M059J (cell line): ENCODE measurements at places on chromosomes 12 and 14. TPM values are rescaled to one million over a fixed set of nuclear protein-coding genes. Genes with fewer than 3 reads are reported as not detected.

DNA sequence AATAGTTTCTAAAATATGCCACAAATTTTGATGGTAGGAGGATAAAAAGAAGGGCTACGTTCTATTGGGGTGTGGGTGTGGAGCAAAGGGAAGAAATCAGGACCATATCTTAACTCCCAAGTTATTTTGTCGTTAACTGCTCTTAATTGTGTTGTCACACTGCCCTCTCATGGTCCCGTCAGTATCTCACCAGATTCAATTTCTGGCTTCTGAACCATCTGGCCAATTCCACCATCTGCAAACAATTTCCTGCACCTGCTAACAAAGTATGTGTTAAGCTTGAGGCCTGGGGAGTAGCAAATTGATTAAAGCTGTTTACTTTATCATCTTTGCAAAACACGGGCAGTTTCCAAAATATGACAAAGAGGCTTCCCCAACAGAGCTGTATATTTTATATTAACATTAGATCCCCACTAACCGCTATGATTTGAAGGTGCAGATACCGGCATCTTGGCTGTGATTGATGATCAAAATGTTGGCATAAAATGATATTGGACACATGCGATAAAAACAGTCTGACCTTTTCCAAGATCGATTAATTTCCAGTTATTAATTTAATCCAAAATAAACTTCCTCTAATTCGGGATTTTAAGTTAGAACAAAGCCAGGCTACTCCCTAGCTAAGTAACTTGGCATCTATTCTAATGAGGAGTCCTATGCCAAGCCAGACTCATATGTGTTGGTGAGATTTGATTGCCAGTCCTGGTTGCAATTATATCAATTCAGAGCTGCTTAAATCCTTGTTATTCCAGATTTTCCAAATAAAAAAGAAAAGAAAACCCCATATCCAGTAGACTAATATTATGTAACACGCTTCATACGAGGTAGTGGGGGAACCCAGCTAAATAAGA is 6.9 kb upstream of the DNM1L start:
- DNase-seq: peak; percentile 60

- no peak for DNase-seq
Observed at GRCh38 chr12:51994959-51995358, 11.8 kb upstream of the TAMALIN start.

GRCh38 chr12:92108651-92109050 is 37.0 kb downstream of the BTG1 start:
- DNase-seq: peak; percentile 66

DNA sequence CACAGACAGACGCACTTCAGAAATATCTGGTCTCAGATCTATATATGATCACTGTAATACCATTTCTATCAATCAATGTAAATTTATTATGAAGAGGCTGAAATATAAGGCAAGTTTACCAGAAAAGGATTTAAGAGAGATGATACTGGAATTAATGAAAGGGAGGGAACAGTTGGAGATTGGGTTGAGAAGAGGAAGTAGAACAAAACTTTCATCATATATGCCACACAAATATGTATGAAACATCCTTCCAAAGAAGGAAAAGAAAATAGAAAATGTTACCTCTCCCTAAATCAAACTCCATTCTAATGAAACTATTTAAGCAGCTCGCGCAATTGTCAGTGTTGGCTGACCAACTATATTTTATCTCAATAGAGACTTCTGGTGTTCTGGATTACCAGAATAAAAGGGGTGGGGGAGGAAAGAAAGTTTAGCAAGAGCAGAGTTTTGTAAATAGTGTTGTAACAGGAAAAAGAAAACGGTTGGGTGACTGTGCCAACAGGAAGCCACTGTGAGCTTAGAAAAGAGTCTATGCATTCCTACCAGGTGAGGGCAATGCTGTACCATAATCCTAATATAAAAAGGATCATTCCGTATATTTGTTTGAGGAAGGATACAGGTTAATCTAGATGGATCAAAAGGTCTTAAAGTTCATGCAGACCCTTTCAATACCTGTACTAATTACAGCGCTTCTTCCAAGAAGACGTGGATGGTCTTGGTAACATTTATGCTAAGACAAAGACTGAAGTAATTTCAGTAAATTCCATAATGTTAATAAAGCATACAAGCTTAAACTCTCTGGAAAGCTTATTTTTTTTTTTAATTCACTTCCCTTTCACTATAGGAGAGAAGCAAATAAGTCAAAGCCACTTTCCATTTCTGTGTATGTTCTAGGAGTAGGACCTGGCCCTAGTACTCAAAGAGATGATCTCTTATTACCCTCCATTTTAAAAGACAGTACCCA is 14.5 kb upstream of the LLPH start:
- peak; percentile 67 for DNase-seq

GRCh38 chr12:3002646-3003045 is 43.4 kb downstream of the TEAD4 start:
- DNase-seq: no peak

GRCh38 chr12:85733984-85734383 is 102.2 kb downstream of the RASSF9 start:
- no peak for DNase-seq

DNA sequence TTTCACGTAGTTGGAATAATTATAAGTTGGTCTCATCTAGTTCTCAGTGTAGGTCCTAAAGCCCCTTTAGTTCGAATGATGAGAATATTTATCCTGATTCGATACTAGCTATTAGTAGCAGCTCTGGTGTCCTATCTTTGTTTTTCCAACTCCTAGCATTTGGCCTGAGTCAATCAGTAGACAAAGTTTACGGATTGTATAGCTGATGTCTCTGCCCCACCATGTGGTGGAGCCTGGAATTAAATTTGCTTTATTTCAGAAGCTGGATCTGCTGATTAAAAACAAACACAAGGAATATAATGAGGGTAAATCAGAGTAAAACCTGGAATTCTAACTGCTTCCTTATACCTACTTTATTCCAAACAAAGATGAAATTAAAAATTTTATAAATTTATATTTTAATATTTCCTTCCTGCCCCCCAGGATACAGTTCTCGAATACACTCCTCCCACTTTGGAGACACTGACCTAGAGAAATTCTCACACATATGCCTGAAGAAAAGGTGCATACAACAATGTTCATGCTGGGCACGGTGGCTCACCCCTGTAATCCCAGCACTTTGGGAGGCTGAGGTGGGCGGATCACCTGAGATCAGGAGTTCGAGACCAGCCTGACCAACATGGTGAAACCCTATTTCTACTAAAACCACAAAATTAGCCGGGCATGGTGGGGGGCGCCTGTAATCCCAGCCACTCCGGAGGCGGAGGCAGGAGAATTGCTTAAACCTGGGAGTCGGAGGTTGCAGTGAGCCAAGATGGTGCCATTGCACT is 7.6 kb upstream of the BRMS1L start:
- DNase-seq: peak; percentile 51

DNA sequence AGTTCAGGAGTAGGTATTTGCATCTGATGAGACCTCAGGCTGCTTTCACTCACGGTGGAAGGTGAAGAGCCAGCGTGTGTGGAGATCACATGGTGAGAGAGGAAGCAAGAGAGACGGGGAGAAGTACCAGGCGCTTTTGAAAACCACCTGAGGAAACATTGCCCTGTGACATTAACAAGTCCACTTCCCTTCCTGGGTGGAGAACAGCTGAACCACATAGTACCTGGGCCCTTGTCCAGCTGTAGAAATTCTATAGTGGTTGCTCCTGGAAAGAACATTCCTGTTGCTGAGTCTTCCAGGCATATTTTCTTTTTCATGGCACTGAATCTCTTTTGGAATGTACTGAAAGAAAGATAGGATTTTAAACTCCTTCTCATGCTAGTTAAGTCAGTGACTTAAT is 87.3 kb upstream of the RIN3 start:
- peak; percentile 47 for DNase-seq

GRCh38 chr12:30828686-30829085 is 73.9 kb upstream of the CAPRIN2 start:
- DNase-seq: peak; percentile 46

DNA sequence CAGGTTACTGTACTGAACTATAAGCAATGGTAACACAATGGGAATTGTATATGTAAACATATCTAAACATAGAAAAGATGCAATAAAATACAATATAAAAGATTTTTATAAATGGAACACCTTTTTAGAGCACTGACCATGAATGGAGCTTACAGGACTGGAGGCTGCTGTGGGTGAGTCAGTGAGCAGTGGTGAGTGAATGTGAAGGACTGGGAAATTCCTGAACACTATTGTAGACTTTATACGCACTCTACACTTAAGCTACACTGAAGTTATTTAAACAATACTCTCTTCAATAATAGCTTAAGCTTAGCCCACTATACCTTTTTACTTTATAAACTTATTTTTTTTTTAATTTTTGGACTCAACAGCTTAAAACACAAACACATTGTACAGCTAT is 313.5 kb downstream of the KCNC2 start:
- peak; percentile 6 for DNase-seq

DNA sequence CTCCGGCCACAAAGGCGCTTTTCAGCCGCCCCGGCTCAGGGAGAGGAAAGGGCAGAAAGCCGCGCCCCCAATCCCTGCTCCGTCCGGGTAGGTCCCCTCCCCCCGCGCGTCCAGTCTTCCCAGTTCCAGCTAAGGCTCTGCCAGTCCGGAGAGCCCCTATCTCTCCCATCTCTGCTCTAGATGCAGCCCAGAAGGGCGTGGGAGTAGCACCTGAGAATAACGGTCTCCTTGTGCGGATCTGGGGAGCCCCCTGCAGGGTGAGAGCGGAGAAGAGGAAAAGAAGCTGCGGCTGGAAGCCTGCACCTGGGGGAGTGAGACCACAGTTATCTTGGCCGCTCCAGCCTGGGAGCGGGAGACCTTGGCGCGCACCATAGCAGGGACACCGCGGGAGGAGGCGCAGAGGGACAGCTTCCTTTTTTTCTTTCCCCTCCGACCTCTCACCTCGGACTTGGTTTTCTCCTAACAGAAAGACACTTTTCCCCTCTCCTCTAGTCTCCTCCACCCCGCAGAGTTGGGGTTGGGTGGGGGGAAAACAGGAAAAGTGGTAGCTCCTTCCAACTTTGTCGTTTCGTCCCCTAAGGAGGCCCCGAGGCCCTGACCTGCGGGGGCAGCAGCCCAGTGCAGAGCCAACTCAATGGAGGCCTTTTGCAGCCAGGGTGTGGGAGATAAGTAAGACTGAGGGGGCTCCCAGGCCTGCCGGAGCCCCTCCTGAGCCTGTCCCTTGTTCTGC is 2.4 kb downstream of the DHH start:
- DNase-seq: peak; percentile 62

DNA sequence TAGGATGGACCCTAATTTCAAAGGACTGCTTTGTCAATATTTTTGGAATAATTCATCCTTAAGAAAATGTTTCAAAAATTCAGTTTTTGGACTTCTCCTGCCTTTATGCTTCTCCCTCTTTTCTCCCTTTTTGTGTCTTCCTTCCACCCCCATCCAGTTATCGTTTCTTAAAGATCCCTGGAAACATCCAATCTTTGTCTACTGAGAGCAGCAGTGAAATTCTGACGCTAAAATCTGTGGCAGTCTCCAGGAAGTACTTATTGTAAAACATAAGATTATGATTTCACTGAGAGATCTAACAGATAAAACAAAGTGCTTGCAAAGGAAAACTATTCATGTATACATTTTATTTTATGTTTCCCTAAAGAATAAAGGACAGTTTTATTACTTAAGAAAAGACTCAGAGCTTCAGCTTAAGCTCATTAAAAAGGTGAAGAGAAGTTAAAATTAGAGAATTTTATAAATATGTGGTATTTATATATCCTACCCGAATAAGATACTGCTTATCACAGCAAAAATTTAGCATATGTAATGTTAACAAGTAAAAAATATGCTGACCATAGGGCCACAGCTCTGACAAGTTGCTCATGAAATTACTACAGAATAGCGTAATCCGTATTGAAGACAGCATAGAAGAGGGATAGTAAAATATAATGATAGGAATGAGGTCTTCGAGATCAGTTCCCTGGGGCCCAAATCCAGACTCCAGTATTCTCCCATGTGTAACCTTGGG is 6.9 kb downstream of the FRMD6 start:
- DNase-seq: no peak

- DNase-seq: no peak
Observed at GRCh38 chr12:57191410-57191809, 25.2 kb upstream of the NXPH4 start.

DNA sequence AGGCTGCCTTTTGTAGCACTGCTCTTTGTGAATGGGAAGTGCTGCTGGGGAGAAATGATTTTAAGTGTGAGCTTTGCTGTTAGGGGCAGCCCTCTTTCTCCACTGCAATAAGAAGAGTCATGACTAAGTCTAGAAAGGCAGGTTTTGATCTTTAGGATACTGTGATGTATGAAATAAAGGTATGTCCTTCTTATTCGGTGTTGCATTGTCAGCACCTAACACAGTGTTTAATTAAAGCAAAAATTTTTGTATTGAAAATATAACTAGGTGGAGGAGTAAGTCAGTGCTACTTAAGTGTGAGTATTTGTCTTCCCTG is 81.5 kb downstream of the ETV6 start:
- DNase-seq: no peak

GRCh38 chr14:87491816-87492215 is 501.2 kb downstream of the GALC start:
- no peak for DNase-seq

DNA sequence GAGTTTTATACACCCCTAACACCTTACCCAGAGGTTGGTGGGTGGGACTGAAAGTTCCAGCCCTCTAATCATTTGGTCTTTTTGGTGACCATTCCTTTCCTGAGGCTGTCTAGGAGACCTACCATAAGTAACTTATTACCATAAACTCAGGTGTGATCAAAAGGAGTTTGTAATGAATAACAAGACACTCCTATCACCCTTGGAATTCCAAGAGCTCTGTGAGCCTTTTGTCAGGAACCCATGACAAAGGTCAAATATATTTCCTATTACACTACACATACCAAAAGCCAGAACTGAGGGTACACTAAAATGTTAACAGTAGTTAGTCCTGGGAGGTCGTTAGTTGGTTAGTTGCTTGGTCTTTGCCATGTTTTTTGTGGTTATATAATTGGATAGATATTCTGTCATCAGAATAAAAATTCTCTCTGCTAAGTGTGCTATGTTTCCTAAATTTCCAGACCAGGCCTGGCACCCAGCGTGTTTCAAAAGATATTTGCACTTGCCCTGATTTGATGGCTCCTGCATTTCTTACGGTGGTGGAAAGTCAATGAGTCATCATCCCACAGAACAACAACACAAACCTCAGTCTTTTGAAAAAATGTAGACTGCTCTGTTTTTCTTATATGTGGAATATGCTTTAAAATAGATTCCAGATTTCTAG is 27.0 kb upstream of the AKAP5 start:
- DNase-seq: peak; percentile 90

GRCh38 chr14:96130854-96131253 is 73.8 kb upstream of the BDKRB2 start:
- peak; percentile 67 for DNase-seq

Gene SVOP
- not detected in 2 replicates for total RNA-seq

Gene PTPRO
- total RNA-seq: 0.02 and 0.32 TPM in 2 replicates

Gene GLIPR1L2
- total RNA-seq: not detected in 2 replicates

Gene KIF26A
- not detected in 2 replicates for total RNA-seq

Gene ZNF26
- 4.0 and 10.7 TPM in 2 replicates for total RNA-seq

Gene LRRC10
- total RNA-seq: not detected in 2 replicates

Gene SERPINA3
- total RNA-seq: 0.07 and 0.15 TPM in 2 replicates

Gene ANKRD13A
- total RNA-seq: 156 and 291 TPM in 2 replicates

Gene RASAL1
- not detected in 2 replicates for total RNA-seq

Gene MYF6
- not detected in 2 replicates for total RNA-seq

Gene CLEC1B
- not detected in 2 replicates for total RNA-seq
